ENCODE measurements at places on chromosomes 5 and 9. TPM values are rescaled to one million over a fixed set of nuclear protein-coding genes. Genes with fewer than 3 reads are reported as not detected.

TSSK1B gene
- not detected for polyA plus RNA-seq

SLC6A19 gene
- 295 TPM for polyA plus RNA-seq

GRXCR2 gene
- 0.03 TPM for polyA plus RNA-seq

BASP1 gene
- 26.3 TPM for polyA plus RNA-seq

PCDHGA3 gene
- polyA plus RNA-seq: 0.96 TPM

TIMD4 gene
- 1.5 TPM for polyA plus RNA-seq

KIF4B gene
- 0.01 TPM for polyA plus RNA-seq

CNTFR gene
- 15.9 TPM for polyA plus RNA-seq

SLC24A2 gene
- polyA plus RNA-seq: 0.03 TPM

SH2D3C gene
- polyA plus RNA-seq: 7.4 TPM

TAF1L gene
- polyA plus RNA-seq: 0.03 TPM

DNA sequence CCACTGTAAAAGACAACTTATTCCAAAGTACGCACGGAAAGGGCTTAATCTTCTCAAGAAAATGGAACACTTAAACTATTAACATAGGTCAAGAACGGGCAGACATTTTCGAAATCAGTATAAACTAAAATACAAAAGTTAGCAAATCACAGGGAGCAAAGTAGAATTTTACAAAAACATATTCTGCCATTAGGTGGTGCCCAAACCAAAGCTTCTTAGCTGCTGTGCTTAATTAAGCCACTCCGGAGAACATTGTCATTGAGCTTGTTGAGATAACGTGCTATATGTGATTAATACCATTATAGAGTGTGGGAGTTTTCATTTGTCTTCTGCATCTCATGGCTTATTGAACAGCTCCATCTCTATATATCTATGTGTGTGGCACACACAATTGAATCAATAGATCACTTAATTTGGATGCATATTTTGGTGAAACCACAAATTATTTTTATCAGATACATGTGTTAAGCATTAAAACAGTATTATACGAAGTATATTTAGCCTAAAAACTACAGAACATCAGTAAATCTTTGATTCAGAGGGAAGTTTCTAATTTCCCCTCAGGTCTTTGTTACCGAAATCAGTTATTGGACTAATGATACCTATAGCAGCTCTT is 23.4 kb downstream of the UBLCP1 start:
- DNase-seq: no peak
- H3K27ac ChIP-seq: no peak overlapping the region
- no peak overlapping the region for H3K4me3 ChIP-seq
- peaks cover 5% of the 10 kb centered on the region for H3K36me3 ChIP-seq

DNA sequence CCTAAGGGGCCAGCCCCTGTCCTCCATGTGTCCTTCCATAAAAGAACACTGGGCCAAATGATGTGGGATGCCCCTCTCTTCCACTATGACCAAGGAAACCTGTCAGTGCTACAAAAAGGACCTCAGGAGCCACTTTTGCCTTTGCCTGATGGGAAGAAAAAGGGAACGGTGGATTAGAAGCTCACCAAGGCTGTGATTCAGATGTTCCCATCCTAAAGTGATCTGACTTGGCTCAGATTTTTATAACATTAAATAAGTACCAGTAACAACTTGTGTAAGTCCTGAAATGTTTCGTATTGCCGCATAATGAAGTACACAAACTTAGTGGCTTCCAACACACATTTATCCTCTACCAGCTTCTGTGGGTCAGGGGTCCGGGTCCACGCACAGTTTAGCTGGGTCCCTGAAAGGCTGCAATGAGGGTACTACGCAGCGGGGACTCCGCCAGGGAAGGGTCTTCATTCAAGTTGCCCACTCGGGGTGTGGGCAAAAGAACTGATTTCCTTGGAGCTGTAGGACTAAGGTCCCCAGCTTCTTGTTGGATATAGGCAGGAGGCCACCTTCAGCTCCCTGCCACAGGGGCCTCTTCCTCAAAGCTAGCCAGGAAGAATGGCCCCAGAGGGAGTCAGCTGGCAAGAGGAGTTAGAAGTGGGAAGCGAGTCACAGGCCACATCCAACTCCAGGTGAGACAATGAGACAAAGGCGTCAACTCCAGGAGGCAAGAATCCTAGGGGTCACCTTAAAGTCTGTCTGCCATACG is 60.4 kb downstream of the RAPGEF1 start:
- DNase-seq: no peak
- H3K36me3 ChIP-seq: no peaks in the 10 kb centered on the region
- H3K4me1 ChIP-seq: peaks cover 23% of the 10 kb centered on the region

- H3K27ac ChIP-seq: peak overlapping the region; percentile 29
- peaks cover 2% of the 10 kb centered on the region for H3K36me3 ChIP-seq
- peaks cover 52% of the 10 kb centered on the region for H3K4me1 ChIP-seq
- no peaks in the 10 kb centered on the region for H3K27me3 ChIP-seq
- H3K4me3 ChIP-seq: no peak overlapping the region
These were observed 28.7 kb downstream of the LARP1 start for GRCh38 chr5:154783774-154784460.

DNA sequence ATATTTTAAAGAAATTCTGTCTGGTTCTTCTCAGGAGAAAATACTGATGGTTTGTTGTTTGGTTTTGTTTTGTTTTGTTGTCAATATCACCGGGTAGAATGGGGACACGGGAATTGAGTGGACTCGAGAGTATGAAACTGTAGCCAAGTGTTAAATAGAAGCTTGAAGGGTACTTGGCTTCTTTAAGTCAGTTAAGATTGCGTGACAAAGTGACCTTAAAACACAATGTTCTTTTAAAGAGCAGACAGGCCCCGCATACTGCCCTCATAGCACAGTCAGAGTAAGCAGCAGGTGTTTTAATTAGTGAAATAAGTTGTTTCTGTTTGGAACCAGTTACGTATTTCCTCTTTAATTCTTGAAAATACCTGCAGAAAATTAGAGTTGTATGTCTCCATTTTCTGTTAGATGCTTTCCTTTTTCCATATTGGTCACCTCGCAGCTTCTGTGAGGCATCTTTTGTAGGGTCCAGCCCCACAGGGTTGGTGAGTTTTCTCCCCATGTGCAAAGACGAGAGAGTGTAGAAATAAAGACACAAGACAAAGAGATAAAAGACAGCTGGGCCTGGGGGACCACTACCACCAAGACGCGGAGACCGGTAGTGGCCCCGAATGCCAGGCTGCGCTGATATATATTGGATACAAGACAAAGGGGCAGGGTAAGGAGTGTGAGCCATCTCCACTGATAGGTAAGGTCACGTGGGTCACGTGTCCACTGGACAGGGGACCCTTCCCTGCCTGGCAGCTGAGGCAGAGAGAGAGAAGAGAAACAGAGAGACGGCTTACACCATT is 9.6 kb downstream of the TRIP13 start:
- no peak overlapping the region for H3K4me3 ChIP-seq
- H3K27me3 ChIP-seq: no peaks in the 10 kb centered on the region
- H3K36me3 ChIP-seq: peaks cover 12% of the 10 kb centered on the region
- DNase-seq: no peak
- no peaks in the 10 kb centered on the region for H3K4me1 ChIP-seq
- H3K27ac ChIP-seq: no peak overlapping the region

GRCh38 chr5:68344447-68345111 is 129.0 kb downstream of the PIK3R1 start:
- H3K36me3 ChIP-seq: no peaks in the 10 kb centered on the region
- H3K4me3 ChIP-seq: no peak overlapping the region
- no peaks in the 10 kb centered on the region for H3K4me1 ChIP-seq
- H3K27me3 ChIP-seq: no peaks in the 10 kb centered on the region

DNA sequence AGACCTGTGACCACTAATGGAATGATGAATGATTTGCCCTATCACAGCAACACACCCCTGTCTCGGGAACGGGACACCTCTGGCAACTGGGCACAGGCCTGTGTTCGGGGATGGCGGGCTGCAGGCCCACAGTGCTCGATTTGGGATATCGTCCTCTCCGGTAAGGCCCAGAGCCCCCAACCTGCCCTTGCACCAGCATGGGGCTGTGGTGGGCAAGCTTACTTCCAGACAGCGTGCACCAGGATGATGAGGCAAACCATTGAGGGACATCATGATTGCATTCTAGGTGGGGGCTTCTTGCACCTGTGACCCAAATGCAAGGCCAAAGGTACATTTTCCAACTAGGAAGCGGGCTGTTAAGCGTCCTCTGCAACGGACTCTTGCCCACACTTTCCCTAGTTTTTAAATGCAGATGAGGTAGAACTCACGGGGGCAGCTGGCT is 275.4 kb downstream of the FSTL4 start:
- H3K27me3 ChIP-seq: peaks cover 3% of the 10 kb centered on the region
- H3K4me1 ChIP-seq: peaks cover 14% of the 10 kb centered on the region
- no peaks in the 10 kb centered on the region for H3K36me3 ChIP-seq
- DNase-seq: no peak

- H3K27me3 ChIP-seq: peaks cover 10% of the 10 kb centered on the region
- H3K36me3 ChIP-seq: no peaks in the 10 kb centered on the region
- H3K4me3 ChIP-seq: no peak overlapping the region
- peaks cover 7% of the 10 kb centered on the region for H3K4me1 ChIP-seq
These were observed 39.7 kb upstream of the GABRP start for GRCh38 chr5:170743876-170744212.

GRCh38 chr9:88753691-88754367 is 218.9 kb downstream of the NXNL2 start:
- H3K4me1 ChIP-seq: peaks cover 4% of the 10 kb centered on the region
- H3K4me3 ChIP-seq: no peak overlapping the region
- H3K27ac ChIP-seq: no peak overlapping the region
- no peaks in the 10 kb centered on the region for H3K36me3 ChIP-seq
- no peaks in the 10 kb centered on the region for H3K27me3 ChIP-seq

- H3K27me3 ChIP-seq: no peaks in the 10 kb centered on the region
- H3K4me3 ChIP-seq: no peak overlapping the region
- H3K27ac ChIP-seq: no peak overlapping the region
- peaks cover 36% of the 10 kb centered on the region for H3K36me3 ChIP-seq
These were observed 33.9 kb downstream of the GOLGA1 start for GRCh38 chr9:124906966-124907365.

DNA sequence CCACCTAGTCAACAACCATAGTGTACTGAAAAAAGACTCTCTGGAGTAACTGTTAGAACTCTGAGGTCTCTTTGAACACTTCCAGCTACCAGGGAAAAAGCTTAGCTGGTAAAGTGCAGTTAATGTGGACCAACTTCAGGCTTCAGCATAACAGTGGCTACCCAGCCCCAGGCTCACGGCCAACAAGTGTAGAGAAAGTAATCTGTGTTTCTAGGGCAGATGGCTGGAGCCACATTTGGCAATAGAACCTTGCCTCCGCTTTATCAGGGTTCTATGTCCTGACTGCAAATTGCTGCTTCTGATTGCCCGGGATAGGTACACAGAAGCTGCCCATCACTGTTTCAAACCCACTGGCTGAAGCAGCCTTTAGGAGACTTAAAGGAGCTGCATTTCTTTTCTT is 76.0 kb upstream of the SIMC1 start:
- H3K36me3 ChIP-seq: no peaks in the 10 kb centered on the region
- no peak overlapping the region for H3K27ac ChIP-seq

GRCh38 chr9:87277346-87277745 is 220.3 kb upstream of the DAPK1 start:
- H3K4me3 ChIP-seq: no peak overlapping the region
- peaks cover 4% of the 10 kb centered on the region for H3K27me3 ChIP-seq
- H3K27ac ChIP-seq: no peak overlapping the region
- DNase-seq: no peak
- no peaks in the 10 kb centered on the region for H3K4me1 ChIP-seq

GRCh38 chr5:133049726-133050048 is 2.1 kb upstream of the HSPA4 start:
- H3K4me1 ChIP-seq: peaks cover 21% of the 10 kb centered on the region
- peaks cover 2% of the 10 kb centered on the region for H3K36me3 ChIP-seq
- no peak overlapping the region for H3K4me3 ChIP-seq
- H3K27ac ChIP-seq: peak overlapping the region; percentile 37

- no peak overlapping the region for H3K4me3 ChIP-seq
- H3K27ac ChIP-seq: peak overlapping the region; percentile 90
- DNase-seq: peak; percentile 74
- H3K4me1 ChIP-seq: peaks cover 23% of the 10 kb centered on the region
These were observed 315.3 kb upstream of the SLC30A5 start for GRCh38 chr5:68778484-68778883.

GRCh38 chr5:1437226-1437829 is 7.9 kb downstream of the SLC6A3 start:
- peaks cover 31% of the 10 kb centered on the region for H3K27me3 ChIP-seq
- H3K4me1 ChIP-seq: peaks cover 5% of the 10 kb centered on the region
- DNase-seq: peak; percentile 77

- H3K4me3 ChIP-seq: no peak overlapping the region
- DNase-seq: no peak
- no peaks in the 10 kb centered on the region for H3K36me3 ChIP-seq
- no peaks in the 10 kb centered on the region for H3K27me3 ChIP-seq
These were observed 87.4 kb downstream of the TEK start for GRCh38 chr9:27196383-27196782.

GRCh38 chr5:75167345-75167744 is 69.3 kb downstream of the ANKRD31 start:
- H3K27ac ChIP-seq: peak overlapping the region; percentile 57
- no peak overlapping the region for H3K4me3 ChIP-seq
- no peaks in the 10 kb centered on the region for H3K36me3 ChIP-seq
- H3K4me1 ChIP-seq: peaks cover 14% of the 10 kb centered on the region
- DNase-seq: no peak

Data from large intestine (tissue), 12 donors.